ENCODE measurements at places on chromosomes 1 and 21.
A peak's percentile ranks its signal among the peaks of the same experiment; 100 is the strongest.

DNA sequence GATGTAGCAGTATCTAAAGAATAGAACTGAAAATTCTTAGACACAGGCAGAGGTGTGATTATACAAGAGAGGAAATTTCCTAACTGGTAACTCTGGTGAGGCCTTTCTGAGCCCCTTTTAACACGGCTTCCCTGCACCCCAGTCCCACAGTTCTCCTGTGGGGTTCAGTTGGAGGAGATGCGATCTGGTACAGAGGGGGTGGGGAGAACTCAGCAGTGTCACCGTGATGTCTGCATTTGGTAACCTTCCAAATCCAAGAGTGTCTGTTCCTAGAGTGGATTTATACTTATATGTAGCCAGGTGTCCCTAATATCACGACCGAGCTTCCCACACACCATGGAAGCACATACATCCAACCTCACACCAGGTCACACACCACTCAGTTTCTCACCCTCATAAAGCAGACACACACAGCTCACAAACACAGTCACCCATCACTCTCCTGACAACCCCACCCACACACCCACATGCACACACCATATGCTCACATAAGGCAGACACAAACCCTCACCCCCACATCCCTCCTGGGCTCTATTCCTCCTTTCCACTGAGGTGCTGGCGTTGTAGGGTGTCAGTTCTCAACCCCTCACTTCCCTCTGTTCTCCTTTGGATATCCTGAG is 48.5 kb downstream of the RHBG start:
- no peak for DNase-seq

GRCh38 chr1:214332946-214333798 is 52.2 kb downstream of the SMYD2 start:
- no peak for DNase-seq

GRCh38 chr1:38326856-38327255 is 280.3 kb upstream of the POU3F1 start:
- no peak for DNase-seq

DNA sequence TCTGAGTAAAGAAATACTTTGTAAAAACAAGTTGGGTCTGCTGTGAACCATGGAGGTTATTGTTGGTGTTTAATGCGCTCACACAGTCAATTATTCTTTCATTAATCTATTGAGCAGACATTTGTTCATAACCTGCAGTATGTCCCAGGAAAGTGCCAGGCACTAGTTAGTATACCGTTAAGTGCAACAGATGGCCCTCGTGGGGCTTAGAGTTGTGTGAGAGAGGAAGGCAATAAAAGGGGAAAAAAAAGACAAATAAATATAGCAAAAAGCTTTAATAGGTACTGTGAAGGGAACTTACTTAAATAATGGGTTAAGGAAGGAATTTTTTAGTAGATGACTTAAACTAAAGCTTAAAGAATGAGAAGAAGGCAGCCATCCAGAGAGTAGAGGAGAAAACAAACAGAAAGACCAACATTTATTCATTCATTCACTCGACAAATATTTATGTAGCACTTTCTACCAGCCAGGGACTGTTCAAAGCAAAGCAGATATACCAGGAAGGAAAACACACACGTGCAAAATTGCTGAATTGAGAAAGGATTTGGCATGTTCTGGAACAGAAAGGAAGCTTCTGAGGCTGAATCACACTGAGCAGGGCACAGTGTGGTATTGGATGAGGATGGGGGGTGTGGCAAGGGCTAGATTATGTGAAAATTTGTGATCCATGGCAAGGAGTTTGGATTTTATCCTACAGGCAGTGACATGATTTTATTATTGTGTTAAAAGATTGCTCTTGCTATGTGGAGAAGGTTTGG is 296.1 kb upstream of the SGIP1 start:
- DNase-seq = no peak

- DNase-seq = no peak
Measured at GRCh38 chr1:220198186-220199005, 73.9 kb downstream of the RAB3GAP2 start.

- DNase-seq = no peak
Measured at GRCh38 chr1:42109600-42109999, 43.6 kb upstream of the GUCA2B start.

DNA sequence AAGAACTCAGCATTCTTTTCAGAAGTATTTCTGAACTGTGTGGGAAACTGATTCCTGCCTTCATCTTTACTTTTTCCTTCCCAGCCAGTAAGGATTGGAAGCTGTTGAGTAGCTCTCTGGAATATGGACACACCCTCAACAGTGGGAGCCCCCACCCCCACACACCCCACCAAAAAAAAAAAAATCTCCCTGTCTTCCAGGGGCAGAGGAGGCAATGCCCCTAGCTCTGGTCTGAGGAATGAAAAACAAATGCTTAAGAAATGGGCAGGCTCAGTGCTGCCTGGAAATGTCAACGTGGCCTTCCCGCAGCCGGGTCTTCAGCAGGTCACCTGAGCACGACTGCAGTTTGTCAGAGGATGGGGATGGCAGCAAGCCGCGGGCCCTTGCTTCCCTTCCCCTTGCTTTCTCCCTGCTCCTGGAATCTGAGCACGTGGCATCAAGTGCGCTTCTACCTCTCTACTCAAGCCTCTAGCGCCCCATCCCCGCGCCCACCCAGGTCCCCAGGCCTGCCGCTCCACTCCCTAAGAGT is 479 bp downstream of the RGS16 start:
- no peak for DNase-seq

GRCh38 chr1:88774151-88774556 is 90.1 kb downstream of the PKN2 start:
- no peak for DNase-seq

- DNase-seq = no peak
Measured at GRCh38 chr1:211587123-211587522, 8.2 kb upstream of the SLC30A1 start.

DNA sequence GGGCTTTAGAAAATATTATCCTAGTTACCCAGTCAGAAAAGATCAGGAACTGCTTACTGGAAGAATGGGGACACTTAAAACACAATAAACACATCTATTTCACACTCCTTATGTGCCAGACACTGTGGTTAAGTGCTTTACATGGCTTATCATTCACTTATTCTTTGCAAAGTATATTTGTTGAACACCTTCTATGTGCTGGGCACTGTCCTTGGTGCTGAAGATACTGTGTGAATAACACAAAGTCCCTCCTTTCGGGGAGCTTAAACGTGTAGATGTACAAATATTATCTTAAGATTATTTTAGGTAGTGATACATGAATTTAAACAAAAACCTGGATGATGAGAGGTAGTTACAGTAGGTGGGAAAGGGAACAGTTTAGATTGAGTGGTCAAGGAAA is 169.3 kb downstream of the ST6GALNAC5 start:
- DNase-seq = no peak

GRCh38 chr1:9844106-9844505 is 20.3 kb upstream of the CLSTN1 start:
- DNase-seq = no peak

GRCh38 chr1:54519709-54520108 is 28.3 kb upstream of the ACOT11 start:
- DNase-seq = peak; percentile 69

- DNase-seq = no peak
Measured at GRCh38 chr1:58861506-58861905, 77.7 kb upstream of the JUN start.

DNA sequence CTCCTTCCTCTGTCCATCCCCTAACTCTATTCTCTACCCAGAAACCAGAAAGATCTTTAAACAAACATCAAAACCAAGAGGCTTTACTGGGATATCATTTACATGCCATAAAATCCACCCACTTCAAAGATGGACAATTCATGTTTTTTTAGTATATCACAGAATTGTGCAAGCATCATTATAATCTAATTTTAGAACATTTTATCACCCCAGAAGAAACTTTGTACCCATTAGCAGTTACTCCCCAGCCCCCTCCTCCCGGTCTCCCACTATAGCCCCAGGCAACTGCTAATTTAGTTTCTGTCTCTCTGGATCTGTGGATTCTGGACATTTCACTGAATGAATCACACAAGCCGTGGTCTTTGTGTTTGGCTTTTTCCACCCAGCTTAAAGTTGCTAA is 4.8 kb upstream of the SELENON start:
- no peak for DNase-seq

DNA sequence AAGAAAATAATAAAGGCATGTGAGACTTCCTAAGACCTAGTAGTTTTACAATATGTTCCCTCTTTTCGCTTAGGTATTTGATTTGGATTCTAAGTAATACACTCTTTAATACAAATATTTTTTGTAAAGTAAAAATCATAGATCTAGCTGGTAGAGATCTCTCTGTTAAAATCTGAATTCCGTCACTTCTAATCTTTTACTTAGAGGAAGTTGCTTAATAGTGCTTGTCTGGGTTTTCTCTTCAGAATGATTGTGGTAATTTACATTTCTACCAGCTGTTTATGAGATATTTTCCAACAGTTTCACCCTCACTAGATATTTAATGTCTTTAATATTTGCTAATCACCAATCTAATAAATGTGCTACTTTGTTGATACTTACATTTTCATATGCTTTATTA is 23.3 kb downstream of the RBM11 start:
- DNase-seq = no peak

DNA sequence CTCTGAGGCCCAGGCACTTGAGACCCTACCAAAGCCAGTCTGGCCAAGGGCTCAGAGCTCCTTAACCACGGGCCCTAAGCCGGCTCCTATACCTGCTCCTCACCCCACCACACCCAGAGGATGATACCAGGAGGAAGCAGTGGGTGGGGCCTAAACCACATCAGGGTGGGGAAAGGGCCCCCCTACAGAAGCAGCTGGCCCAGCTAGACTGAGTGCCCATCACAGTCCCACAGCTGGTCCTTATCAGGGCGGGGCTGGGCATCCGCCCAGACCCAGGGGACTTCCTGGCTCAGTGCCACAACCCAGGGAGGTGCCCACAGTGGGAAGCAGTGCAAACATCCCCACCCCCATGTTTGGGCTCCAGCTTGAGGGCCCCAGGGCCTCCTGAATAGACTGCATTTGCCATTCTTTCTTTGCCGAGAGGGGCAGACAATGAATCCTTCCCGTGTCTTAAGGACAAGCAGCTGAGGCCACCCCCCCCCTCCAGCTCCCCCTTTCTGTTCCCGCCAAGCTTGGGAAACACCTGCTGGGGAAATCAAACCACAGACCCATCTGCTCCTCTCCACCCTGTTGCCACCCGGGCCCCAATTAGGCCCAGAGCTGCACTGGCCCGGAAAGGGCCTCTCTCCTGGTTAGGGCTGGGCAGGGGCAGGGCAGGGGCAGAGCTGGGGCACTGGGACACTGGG is 6.2 kb downstream of the E2F2 start:
- no peak for DNase-seq

GRCh38 chr1:32138965-32139364 is 31.1 kb downstream of the KPNA6 start:
- no peak for DNase-seq

Data from cardiac septum (tissue), 1 donor.